ENCODE measurements at places on chromosomes 1 and 21.

GRCh38 chr1:66752000-66752592 is at the start of gene DYNLT5:
TSS of gene DYNLT5 (plus strand) at chr1:66752459. CDS start at chr1:66754659, 2,200 bp downstream.
- DNase-seq: no peak

- DNase-seq: peak; percentile 7
Measured at GRCh38 chr1:24902471-24902891, 27.6 kb downstream of the RUNX3 start.

- no peak for DNase-seq
Measured at GRCh38 chr1:203581841-203582240, 44.8 kb upstream of the ATP2B4 start.

DNA sequence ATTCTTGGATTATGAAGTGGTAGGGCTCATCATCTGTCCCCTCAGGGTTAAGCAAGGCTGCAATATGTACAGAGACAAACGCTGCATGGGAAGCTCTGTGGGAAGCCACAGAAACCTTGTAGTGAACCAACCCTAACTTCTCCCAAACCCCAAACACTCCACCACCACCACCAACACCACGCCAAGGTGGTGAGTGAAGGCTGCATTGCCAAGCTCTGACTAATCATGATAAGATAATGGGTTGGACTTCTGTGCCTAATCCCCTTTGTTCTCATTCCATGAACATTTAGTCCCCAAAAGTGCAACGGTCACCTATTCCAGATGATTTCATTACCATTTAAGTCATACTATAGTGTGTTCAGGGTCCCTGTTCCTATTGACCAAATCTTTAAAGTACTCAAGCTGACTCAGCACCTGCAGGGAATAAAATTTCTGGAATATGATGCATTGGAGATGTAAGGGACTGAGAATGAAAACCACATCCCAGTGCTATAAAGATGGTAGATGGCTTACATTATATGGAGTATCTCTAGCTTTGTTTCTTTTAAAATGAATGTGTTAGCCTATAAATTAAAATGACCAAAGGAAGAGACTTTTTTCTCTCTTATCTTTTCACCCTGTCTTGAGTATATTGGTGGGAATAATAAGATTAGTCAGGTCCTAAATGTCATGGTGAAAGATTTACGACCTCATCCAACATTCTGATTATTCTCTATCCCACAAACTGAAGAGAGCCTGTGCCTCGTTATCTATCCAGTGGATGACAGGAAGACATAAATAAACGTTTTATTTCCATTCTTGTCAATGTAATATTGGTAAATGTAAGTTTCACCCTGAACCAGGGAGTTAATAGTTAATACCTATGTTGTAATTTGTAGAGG is 22.6 kb upstream of the PLD5 start:
- DNase-seq: no peak

DNA sequence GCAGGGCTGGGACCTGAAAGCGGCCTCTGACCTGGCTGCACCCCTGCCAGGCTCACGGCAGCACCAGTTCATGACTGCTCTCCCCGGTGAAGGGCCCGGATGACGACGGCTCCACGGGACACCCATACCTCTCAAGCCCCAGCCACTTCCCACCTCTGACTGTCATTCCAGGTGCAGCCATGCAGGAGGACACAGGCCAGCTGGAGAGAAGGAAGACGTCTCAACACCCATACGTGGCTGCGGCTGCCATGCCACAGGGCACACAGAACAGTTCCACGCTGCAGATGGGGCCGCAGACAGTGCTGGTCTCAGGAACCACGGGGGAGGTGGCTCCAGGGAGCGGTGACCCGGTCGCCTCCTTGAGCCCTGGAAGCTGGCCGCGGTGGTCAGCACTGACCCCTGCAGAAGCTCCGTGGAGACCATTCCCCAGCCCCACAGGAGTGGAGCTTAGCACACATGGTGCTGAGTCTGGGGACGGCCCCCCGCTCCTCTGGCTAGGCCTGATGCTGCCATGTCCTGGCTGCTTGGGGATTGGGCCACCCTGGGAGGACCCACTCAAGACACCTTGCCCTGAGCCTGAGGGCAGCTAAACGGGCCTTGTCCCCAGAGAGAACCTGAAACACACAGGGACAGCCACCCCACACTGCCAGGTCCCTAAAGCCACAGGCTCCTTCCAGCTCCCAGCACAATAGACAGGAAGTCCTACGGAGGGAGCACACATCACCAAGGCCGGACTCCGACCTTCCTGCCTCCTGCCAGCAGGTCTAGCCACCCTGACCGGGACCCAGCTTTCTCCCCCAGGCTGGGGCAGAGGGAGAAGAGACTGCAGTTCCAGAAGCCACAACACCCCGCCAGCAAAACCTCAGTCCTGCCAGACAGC is 8.6 kb downstream of the WNT9A start:
- DNase-seq: no peak

DNA sequence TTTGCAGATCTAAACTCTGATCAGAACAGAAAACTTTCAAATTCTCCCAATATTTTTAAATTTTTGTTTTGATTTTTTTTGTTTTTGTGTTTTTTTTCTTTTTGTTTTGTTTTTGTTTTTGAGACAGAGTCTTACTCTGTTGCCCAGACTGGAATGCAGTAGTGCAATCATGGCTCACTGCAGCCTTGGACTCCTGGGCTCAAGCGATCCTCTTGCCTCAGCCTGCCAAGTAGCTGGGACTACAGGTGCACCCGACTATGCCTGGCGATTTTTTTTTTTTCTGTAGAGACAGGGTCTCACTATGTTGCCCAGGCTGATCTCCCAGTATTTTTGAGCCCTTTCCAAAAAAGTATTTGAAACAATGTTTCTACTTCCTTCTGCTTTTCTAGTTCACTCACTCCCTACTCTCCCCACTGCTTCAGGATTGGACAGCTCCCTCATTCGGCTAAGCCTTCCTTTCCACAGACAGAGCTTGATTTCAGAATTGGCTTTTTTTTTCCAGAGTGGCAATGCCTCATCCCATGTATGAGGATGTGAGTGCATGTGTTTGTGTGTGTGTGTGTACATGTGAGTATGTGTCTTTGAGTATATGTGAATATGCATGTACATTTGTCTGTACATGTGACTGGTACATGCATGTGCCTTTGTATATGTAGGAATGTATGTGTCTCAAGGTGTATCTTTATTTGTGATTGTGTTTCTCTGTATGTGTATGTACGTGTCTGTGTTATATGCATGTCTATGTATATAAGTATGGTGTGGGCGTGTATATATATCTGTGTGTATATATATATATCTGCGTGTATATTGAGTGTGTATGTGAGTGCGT is 11.9 kb downstream of the LHX4 start:
- no peak for DNase-seq

- no peak for DNase-seq
Measured at GRCh38 chr1:56533197-56533596, 46.2 kb downstream of the PLPP3 start.

DNA sequence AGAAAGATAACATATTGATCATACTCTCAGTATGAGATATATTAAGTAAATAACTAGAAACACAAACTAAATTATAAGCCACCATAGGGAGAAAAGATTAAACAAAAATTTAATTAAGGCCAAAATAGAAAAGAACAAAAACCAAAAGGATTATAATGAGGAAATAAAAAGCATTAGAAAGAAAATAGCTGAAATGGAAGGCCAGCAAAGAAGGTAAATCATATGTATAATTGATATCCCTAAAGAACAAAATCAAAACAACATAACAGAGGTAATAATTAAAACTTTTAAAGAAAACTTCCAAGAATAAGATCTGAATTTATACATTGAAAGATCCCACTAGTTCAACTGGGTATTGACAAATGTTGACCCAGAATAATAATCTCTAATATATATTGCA is 453.0 kb downstream of the LRRIQ3 start:
- no peak for DNase-seq

GRCh38 chr1:234602334-234603220 is 7.4 kb downstream of the IRF2BP2 start:
- no peak for DNase-seq

DNA sequence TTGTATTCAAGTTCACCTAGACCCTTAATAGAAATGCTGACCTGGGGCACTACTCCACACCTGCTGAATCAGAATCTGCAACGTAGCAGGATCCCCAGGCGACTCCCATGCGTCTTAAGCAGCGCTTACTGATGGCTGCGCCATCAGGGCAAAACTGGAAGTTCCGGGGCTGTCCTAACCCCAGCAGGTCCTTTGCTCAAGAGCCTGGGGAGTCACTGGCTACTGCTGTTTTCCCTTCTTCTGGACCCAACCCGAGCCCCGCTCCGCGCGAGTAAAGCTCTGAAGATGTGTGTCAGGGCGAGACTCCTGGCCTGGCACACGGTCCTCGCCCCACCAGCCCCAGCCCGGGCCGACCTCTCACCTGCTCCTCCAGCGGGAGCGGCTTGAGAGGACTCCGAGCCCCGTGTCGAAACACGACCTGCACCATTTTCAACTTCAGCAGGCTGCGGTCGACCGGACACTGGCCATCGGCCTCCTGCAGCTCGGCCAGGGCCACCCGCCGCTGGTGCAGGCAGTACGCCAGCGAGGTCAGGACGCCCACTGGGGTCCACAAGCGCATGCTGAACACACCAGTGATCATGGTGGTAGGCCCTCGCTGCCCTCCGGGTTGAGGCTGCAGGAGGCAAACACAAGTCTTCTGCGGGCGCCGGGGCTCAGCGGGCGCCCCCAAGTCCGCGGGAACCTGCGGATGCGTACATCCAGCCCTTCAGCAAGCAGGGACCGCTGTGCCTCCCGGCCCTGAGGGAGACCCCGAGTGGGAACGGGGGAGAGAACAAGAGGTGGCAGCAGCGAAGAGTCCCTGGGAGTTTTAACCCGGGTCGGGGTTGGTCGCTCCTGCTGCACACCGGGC is 630 bp downstream of the ACP6 start:
- DNase-seq: peak; percentile 48

DNA sequence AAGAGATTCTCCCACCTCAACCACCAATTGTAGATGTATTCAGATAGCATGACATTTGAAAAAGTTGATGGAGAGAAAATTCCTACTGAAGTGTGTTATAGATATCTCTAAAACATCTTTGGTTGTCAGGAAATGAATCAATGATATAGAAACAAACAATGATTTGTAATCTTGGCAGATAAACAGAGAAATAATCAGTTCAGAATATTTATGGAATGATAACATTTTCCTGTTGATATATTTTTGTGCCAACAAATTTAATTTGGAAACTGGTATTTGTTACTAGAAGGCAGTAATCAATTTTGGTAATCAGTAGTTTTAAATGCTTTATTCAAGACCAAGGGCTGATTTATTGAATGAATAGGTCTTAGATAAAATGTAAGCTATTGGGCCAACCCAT is 695.6 kb downstream of the USP25 start:
- DNase-seq: no peak

DNA sequence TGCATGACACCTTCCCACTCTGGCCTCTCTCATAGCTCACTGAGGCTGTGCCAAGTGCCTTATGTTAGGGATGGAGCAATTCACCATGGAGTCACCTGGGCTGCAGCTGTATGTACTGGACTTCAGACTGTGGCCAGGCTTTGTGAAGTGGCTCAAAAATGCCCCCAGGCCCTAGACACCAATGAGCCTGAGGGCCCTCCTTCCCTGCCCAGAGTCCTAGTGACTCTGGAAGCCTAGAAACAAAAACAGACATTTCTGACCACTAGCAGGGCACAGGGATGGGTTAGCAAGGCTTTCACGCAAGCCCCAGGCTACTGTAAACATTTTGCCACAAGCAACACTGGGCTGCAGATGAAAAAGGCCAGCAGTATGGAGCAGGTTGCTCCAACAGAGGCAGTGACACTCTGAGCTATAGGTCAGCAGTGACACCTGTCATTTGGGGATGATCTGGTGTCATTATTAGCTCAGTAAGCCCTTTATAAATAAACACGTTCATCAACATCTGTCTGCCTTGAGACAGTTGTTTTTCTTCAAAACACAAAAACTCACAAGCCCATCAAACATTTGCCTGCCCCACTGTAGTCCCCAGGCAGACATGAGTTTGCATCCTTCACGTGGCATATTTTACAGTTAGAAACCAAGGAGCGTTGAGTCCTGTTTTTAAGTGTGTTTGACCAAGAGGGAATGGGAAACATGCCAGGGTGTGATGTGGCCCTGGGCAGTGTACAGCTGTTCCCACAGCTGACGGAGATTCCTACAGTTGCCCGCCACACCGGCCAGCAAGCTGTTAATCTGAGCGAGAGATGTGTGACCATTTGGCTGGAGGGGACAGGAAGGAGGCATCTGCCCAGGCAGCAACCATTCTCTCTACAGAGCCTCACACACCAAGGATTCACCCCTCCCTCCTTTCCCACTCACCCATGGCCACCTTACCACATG is 66.8 kb downstream of the KCNN3 start:
- no peak for DNase-seq

- DNase-seq: no peak
Measured at GRCh38 chr1:246367041-246367440, 140.0 kb downstream of the SMYD3 start.

DNA sequence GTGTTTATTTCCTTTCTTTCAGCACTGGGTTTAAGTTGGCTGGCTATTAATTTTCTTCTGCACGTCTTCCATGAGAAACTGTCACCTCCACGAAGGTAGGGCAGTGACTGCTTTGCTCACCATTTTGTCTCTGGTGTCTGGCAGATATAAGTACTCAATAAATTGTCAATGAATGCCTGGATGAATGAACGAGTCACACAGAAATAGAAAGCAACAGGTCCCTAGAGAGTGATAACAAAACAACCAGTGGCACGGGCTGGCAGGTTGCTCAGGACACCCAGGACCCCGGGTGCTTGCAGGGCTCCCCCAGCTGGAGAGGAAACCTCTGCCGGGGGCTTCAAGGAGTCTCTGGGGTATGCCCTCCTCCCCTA is 3.2 kb upstream of the MYOC start:
- no peak for DNase-seq

DNA sequence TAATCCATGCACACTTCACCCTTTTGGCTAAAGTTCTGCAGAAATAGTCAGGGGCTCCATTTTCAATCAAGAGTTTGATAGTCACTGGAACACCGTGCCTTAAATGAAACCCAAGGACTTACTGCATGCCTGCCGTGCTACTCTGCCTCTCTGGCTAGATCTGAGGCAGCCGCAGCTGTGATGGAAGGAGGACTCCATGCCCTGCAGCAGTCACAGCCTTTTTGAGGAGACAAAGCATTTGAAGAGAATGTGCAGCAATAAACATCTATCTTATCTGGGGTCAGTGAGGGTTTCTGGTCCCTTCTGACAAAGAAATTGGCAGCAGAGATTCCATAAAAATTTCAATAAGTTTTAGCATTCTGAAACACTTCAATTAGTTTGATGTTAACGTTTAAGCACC is 78.0 kb downstream of the BCAR3 start:
- no peak for DNase-seq

- DNase-seq: no peak
Measured at GRCh38 chr1:32352831-32353383, 9.4 kb downstream of the FAM229A start.

DNA sequence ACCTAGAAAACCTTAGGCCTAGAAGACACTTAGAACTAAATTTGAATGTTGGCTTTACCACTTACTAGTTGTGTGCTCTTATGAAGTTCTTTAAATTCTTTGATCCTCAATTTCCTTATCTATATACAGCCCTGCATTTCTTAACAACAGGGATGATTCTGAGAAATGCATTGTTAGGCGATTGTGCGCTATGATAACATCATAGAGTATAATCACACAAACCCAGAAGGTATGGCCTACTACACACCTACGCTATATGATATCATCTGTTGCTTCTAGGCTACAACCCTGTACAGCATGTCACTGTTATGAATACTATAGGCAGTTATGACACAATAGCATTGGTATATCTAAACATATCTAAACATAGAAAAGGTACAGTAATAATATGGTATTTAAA is 137.4 kb downstream of the CHD1L start:
- DNase-seq: no peak
